ENCODE measurements at places on chromosomes 7 and 10.

GRCh38 chr10:21512573-21513404 lies 12.7 kb downstream of the SKIDA1 start:
- DNase-seq = no peak

GRCh38 chr7:2812114-2812487 lies 32.0 kb downstream of the GNA12 start:
- DNase-seq = no peak

- DNase-seq = no peak
Observed at GRCh38 chr7:105136221-105136620, 122.2 kb downstream of the KMT2E start.

DNA sequence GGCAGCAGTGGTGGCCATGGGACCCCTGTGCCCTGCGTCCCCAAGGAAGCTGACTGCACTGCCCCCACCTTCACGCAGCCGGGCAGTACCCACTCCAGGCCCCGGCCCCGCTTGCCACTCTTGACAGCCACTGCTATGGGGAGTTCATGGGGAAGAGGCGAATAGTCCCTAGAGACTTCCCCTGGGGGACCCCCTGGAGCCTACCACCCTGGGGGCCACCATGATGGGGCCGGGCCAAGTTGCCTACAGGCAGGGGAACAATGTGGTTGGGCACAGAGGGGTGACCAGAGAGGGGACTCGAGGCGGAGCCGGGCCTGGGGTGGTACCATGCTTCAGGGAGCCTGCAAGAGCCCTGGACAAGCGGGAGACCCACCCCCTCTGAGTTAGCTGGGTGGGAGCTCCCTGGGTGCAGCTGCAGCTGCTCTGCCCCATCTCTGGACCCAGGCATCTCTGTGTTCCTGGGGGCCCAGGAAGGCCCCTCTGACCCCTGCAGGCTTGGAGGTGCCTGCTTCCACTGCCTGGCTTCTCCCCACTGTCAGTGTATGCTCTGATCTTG lies 567.6 kb downstream of the GRM8 start:
- no peak for DNase-seq

GRCh38 chr7:114354306-114354705 lies 60.3 kb upstream of the FOXP2 start:
- DNase-seq = no peak

- peak; percentile 31 for DNase-seq
Observed at GRCh38 chr10:118978316-118978997, 51.1 kb upstream of the NANOS1 start.

- no peak for DNase-seq
Observed at GRCh38 chr7:88132725-88133124, 87.1 kb downstream of the SRI start.

- peak; percentile 26 for DNase-seq
Observed at GRCh38 chr10:13729586-13730305, 143.0 kb downstream of the PRPF18 start.

- DNase-seq = no peak
Observed at GRCh38 chr10:8794860-8795259, 740.4 kb downstream of the GATA3 start.

DNA sequence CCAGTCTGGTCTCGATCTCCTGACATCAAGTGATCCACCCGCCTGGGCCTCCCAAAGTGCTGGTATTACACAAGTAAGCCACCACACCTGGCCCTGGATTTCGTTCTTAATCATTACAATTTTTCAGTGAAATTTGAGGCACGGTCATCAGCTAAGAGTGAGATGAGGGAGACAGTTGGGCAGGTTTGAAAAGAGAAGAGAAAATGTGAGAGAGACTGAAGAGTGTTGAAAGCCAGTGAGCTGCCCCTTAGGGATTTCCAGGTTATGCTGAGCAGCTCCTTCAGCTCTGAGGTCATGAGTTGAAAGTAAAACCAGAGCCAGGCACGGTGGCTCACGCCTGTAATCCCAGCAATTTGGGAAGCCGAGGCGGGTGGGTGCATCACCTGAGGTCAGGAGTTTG lies 5.9 kb upstream of the UPF2 start:
- DNase-seq = no peak

GRCh38 chr10:4661511-4662255 lies 164.3 kb upstream of the AKR1E2 start:
- DNase-seq = peak; percentile 63

DNA sequence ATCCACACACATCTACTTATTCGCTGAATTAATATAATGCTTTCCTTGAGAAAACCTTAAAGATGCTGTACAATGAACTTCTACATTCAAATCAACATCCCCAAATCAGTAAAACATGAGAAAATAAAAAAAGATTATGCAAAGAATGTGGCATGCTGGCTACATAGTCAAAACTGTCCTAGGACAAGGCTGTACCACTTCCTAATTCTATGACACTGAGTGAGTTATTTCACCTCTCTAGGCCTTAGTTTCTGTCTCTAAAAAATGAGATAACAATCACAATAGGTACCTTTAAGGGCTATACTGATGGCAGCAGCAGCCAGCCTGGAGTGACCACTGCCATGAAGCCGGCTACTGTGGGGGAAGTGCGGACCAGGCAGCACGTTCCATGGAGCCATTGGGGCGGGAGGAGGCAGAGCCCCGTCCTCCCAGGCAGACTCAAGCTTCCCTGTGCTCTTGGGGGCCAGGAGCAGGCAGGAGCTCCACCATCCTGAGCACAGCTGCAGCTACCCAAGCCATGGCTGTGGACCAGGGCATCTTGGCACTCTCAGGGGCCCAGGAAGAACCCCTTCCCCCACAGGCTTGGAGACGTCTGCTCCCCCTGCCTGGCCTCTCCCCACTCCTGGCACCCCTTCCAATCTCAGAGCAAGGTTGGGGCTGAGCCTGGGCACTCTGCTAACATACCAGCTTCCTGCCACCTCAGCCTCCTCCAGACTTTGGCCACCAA lies 110.2 kb downstream of the ELAPOR2 start:
- no peak for DNase-seq

GRCh38 chr10:127999297-128000129 lies 92.6 kb downstream of the PTPRE start:
- DNase-seq = no peak

GRCh38 chr7:56447864-56448693 lies 331.9 kb upstream of the NUPR2 start:
- peak; percentile 59 for DNase-seq

GRCh38 chr7:9608560-9608959 lies 1175.2 kb downstream of the NXPH1 start:
- DNase-seq = no peak

- no peak for DNase-seq
Observed at GRCh38 chr7:47535704-47536628, 45.9 kb downstream of the TNS3 start.

GRCh38 chr7:5679813-5680473 lies 101.5 kb downstream of the RNF216 start:
- DNase-seq = no peak

- peak; percentile 62 for DNase-seq
Observed at GRCh38 chr10:44981172-44982113, 2.8 kb upstream of the DEPP1 start.

DNA sequence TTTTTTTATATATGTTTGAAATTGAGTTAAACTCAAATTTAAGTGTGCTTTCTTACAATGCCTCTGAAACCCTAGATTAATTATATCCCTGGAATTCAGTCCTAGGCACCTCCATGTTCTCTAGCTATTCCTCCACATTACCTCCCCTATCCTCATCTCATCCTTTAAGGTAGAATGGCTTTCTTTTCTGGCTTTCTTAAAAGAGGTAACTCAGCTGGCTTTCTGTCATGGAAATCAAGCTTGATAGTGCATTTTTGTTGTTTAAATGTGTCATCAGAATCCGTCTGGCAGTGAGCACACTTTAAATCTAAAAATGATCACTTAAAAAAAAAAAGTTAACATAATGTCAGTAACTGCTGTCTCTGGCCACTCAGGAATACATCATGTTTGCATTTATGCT lies 42.2 kb downstream of the AHR start:
- no peak for DNase-seq

- no peak for DNase-seq
Observed at GRCh38 chr10:120580918-120581895, 124.2 kb downstream of the PLPP4 start.

GRCh38 chr10:12221323-12222298 lies 25.6 kb downstream of the CDC123 start:
- DNase-seq = no peak

DNA sequence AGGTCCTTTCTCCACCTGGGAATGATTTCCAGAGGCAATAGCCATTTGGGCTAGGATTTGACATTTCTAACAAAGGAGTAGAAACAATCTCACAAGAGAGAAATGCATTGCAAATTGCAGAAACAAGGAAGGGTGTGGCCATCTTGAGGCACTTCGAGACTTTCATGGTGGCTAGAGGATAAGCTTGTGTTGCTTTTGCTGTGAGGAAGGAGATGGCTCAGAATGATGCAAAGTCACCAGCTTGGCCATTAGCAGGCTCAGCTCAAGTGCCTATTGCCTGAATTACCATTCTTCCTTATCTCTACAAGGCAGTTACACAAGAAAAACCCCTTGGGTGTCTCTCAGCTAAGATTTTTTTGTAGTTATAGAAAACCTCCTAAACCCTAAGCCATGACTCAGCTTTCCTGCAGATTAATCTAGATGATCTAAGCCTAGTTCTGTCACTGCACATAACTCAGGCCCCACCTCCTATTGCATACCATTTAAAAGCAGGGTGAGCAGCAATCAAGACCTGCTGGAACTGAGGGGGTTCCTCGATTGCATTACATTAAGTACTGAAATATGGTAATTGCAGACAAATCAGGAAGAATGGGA lies 683.1 kb downstream of the NRG3 start:
- DNase-seq = no peak

- no peak for DNase-seq
Observed at GRCh38 chr10:73917566-73918305, 6.8 kb downstream of the PLAU start.

DNA sequence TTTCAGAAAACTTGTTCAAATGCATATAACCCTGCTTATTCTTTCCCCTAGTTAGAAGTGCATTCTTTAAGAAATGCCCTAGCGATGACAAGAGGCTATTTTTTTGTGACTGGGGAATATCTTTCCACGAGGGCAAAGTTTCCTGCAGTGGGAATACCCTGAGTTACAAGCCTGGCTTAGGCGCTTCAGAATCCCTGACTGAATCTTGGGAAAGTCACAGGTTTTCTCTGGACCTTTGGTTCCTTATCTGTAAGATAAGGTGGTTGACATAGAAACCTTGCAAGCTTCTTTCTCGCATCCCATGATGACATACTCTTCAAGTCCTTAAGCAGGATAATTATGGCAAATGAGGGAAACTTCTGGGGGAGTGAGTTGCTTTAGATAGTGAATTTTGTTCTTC lies 80.5 kb upstream of the FZD8 start:
- DNase-seq = no peak

GRCh38 chr7:29811586-29811985 lies 5.3 kb downstream of the WIPF3 start:
- no peak for DNase-seq

DNA sequence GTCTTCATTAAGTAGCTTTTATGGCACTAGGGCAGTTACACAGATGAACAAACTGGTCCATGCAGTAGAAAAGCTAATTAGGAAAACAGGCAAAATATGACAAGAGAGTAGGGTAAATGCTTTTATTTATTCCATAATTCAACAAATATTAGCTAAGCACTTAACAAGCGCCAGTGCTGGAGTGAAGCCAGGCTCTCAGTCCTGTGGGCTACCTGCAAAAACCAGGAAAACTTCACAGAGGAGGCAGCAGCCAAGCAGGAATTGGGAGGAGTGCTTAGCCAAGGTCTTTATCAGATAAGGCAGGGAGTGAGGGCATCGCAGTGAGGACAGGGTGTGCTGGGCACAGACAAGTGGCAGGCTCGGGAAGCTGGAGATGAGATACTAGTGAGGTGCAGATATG lies 4.9 kb upstream of the KAT6B start:
- DNase-seq = no peak

- no peak for DNase-seq
Observed at GRCh38 chr7:7002418-7003062, 176.5 kb upstream of the CCZ1B start.

DNA sequence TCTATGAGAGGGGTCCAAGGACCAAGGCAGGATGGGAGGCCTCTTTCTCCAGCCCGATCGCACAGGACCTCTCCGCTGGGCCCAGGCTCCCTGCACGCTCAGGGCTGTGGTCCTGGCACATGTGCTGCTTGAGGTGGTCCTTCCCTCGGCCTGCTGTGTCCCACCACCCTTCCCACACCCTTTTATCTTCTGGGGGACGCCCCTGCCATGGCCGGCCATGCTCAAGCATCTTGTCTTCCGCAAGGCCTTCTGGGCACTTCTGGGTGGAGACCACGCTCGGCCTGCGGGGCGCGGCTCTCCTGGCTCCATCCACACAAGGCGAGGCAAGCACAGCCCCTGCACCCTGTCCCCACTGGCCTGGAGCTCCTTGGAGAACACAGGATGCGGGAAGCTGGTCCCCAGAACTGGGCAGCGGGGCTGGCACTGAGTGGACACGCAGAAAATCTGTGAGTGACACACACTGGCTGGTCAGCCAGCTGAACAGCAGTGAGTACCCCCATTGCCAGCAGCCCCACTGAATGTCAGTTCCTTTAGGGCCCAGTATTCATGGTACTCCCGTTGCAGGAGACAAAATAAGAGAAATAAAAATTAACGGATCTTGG lies 115.9 kb downstream of the TCERG1L start:
- no peak for DNase-seq

- no peak for DNase-seq
Observed at GRCh38 chr7:23696916-23697441, 13.0 kb upstream of the STK31 start.

DNA sequence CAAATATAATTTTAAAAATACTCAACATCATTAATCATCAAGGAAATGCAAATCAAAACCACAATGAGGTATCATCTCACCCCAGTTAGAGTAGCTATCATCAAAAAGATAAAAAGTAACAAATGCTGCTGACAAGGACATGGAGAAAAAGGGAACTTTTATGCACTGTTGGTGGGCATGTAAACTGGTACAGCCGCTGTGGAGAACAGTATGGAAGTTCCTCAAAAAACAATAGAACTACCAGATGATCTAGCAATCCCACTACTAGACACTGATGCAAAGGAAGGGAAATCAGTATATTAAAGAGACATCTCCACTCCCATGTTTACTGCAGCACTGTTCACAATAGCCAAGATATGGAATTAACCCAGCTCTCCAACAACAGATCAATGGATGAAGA lies 384.5 kb downstream of the PLXDC2 start:
- no peak for DNase-seq

DNA sequence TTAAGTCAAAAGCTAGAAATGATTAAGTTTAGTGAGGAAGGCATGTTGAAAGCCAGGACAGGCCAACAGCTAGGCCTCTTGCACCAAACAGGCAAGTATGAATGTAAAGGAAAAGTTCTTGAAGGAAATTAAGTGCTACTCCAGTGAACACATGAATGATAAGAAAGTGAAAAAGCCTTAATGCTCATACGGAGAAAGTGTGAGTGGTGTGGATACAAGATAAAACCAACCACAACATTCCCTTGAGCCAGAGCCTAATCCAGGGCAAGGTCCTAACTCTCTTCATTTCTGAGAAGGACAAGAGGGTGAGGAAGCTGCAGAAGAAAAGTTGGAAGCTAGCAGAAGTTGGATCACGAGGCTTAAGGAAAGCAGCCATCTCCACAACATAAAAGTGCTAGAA lies 53.0 kb downstream of the DNAJC1 start:
- no peak for DNase-seq

All from sciatic nerve (tissue), 2 donors.